ENCODE measurements at places on chromosomes 12 and 14.

- no peak for DNase-seq
Observed at GRCh38 chr12:122093098-122093883, 14.7 kb downstream of the MLXIP start.

GRCh38 chr12:51917746-51918453 lies 10.6 kb downstream of the ACVRL1 start:
- DNase-seq: no peak

GRCh38 chr12:70756118-70756517 lies 118.9 kb upstream of the PTPRB start:
- no peak for DNase-seq

- no peak for DNase-seq
Observed at GRCh38 chr14:105476097-105476830, 1.6 kb downstream of the CRIP2 start.

- DNase-seq: no peak
Observed at GRCh38 chr12:124676714-124677462, 109.5 kb upstream of the NCOR2 start.

GRCh38 chr14:57389646-57390036 lies 745 bp upstream of the NAA30 start:
- DNase-seq: peak; percentile 57

DNA sequence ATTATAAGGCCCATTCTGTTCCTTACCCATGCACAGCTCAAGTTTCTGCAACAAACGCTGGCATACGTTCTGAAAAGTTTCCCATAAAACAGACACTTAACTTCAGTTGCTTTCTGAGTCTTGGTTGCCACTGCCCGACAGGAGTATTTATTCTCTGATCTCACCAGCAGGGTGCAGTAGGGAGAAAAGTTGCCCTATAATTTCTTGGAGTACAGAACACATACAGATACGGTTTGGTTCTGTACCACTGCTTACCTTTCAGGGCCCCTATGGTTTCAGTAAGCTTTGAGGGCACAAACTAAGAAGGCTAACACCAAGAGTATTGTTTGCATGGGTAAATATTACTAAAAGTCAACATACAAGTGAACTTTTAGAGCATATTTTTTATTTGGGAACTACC lies 77.9 kb downstream of the SPATA7 start:
- DNase-seq: no peak

DNA sequence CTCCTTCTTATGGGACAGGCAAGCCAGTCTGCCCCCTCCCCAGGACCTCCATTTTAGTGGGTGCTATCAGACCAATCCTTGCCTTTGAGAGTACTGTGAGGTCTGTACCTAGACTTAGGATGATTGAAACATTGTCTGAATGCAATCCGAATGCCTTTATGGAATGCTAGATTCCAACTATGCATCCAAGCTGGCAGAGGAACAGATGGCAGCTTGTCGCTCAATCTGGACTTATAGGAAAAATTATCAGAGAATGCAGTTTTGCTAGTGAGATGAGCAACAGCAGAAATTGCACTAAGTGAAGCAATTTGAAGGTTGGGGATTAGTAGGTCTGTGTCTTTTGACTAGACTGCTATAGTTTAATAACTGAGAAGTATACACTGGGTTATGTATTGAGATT lies 109.1 kb downstream of the DYRK2 start:
- peak; percentile 12 for DNase-seq

DNA sequence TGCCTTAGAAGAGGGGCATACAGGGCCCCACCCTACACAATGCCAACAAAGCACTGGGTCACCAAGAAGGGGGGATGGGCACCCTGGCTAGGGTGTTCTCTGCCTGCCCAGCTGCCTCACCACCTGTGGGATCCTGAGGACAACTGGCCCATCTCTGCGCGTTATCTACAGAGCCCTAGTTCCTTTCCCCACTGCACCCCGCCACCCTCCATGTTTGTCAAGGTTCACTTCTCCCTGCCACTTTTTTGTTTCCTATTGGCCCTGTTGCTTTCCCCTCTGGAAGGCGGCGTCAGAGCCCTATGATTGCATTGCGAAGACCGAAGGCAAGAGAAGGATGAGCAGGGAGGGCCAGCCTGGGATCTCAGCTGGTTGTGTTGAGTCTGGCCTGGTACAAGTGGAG lies 1.6 kb downstream of the SLC48A1 start:
- no peak for DNase-seq

DNA sequence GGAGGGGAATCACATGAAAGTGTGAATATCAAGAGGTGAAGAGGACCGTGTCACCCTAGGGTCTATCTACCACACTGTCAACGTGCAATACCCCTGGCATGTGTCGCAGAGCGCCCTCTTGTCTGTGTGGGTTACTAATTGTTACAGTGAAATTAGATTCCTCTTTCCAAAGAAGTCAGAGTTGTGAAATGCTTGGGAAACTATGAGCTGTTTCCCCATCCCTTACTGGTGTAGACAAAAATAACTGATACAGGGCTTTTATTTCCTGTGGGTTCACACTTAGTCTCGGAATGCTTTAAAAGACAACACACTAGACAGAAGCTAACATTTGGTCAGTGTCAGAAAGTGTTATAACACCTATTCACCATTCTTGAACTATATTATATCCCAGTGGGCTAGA lies 597.3 kb downstream of the NRXN3 start:
- no peak for DNase-seq

- no peak for DNase-seq
Observed at GRCh38 chr14:75249251-75249957, 29.2 kb upstream of the FOS start.

Data from NCI-H524 treated with DMSO at 0.1 percent for 48 hours (cell line).